HCT116 (cell line): ENCODE measurements at places on chromosomes 2 and 18.

DNA sequence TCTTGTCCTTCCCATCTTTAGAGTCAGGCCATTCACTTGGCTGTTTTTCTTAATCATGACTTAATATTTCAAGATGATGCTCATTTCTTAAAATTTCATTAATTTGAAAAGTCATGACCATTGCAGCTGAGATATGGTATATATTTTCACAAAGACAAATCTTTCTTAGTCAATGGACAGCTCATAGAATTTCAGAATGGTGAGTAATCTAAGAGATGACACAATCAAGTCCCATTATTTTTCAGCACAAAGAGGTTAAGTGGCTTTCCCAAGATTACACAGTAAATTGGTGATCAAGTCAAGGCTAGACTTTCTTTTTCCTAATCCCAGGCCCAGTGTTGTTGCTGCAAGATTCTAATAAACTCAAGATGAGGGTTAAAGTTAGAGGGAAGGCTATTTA is 34.4 kb upstream of the NT5C1B start:
- DNase-seq = no peak

GRCh38 chr2:20634507-20635112 is 16.3 kb downstream of the HS1BP3 start:
- no peak for DNase-seq

- DNase-seq = peak; percentile 35
These were observed 47.4 kb upstream of the RMDN2 start for GRCh38 chr2:37877457-37878315.

GRCh38 chr2:164800572-164800971 is 41.1 kb downstream of the COBLL1 start:
- DNase-seq = no peak

DNA sequence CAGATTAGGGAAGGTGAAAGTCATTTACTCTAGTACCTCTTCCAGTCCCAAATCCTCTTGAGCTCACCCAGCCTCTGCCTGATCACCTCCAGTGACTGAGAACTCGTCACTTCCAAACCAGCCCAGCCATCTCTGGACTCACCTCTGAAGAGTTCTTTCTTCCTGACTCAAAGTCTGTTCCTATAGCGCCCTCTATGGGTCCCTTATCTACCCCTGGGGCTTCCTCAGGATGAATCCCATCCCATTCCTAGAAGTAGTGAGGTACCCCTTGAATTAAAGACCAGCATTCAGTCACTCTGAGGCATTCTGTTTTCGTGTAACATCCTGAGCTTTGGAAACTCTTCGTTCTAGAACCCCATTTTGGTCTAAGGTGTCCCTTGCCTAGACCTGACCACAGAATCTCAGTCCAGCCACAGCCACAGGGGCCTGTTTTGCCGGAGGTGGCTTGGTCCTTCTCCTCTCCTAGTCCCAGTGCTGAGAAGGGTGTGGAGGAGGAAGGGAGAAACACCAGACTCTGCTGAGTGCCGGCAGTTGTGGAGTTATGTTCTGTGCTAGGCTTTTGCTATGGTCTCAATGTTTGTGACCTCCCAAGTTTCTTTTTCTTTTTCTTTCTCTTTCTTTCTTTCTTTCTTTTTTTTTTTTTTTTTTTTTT is 32.7 kb downstream of the SIX3 start:
- peak; percentile 73 for DNase-seq

DNA sequence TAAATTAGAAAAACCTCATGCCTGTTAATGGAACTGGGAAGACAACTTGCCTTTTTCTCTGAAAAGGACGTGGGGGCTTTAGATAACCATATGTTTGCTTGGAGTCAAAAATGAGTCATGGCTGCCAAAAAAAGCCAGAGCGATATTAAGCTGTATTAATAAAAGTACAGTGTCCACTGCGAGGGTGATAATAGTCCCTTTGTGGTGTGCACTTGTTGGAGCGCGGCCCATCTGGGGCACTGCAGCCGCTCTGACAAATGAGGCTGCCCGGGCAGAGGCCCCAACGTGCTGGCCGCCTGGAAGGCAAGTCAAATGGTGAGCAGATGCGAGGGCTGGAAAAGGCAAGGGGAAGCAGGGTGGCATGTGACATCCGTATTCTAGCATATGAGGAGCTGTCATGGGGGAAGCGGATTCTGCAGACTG is 103.3 kb upstream of the NCK2 start:
- DNase-seq = no peak

DNA sequence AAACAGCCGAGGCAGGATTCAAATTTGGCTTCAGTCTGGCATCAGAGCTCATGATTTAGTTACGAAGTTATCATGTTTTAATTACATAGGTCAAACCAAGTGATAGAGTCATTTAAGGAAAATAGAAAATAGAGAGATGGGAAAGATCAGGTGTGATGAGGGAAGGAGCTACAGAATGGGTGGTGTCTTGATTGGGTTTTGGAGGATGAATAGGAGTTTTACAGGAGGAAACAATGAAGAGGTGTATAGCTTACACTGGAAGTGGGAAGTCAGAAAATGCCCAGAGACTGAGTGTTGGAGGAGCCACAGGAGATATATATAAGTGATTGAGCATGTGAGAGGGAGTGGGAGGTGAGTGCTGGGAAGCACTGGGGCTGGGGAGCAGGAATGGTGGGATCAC is 264.2 kb upstream of the TNP1 start:
- no peak for DNase-seq

GRCh38 chr2:43128559-43128955 is 97.8 kb downstream of the ZFP36L2 start:
- no peak for DNase-seq

- DNase-seq = no peak
These were observed 2.0 kb downstream of the LMAN2L start for GRCh38 chr2:96737831-96738230.

- DNase-seq = no peak
These were observed 31.3 kb downstream of the ANXA4 start for GRCh38 chr2:69773206-69773605.

DNA sequence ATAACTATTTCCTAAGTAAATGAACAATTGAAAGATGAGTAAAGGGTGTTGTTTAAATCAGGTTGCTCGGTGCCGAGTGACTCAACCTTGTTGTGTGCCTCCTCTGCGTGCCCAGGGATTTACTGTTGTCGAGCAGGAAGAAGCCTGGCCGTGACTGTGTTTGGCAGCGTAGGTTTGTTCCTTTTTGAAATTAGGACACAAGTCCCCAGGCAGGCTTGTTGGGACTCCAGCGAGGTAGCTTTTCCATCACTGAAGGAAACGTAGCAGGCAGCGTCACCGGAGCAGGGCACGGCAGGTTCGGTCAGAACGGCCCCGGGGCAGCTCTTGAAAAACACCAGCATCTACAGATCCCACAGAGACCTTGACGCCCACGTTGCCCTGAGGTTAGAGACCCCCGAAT is 48.6 kb downstream of the TMEM18 start:
- no peak for DNase-seq

DNA sequence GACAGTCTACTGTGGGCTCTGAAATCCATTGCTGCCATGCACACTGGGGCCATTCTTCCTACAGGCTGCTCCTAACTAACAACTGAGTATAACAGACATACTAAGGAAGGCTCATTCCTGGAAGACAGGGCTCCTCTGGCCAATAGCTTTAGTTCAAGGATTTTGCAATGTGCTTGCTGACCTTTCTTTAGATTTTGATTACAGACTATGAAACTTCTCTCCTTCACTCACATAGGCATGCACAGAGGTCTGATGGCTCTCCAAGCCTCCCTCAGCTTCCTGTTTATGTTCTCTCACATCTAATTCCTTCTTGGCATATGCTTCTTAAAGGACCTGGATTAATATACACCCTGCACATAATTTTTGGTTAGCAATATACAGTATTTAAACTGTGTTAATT is 34.4 kb upstream of the ROCK1 start:
- no peak for DNase-seq

DNA sequence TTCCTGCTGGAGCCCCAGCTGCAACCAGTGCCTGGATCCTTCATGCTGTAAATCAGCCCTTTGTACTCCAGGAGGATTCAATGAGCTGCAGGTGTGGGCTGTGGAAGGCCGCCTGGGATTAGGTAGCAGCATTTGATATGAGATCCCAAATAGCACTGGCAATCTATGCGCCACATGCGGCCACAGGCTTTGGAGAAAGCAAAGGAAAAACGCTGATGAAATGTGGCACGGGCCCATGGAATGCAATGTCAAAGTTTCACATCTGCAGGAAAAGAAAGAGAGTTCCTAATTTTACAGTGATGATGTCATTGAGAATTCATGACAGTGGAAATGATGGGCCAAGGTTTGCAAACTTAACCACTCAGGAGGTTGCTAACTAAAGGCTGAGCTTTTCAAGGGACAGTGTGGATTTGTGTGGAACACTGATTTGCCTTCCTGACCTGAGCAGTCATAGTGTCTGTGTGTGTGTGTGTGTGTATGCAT is 216.4 kb upstream of the OSR1 start:
- no peak for DNase-seq

GRCh38 chr18:49459404-49460171 is 857 bp downstream of the DYM start:
- DNase-seq = no peak

GRCh38 chr2:175864137-175864850 is 137.8 kb downstream of the LNPK start:
- DNase-seq = no peak

DNA sequence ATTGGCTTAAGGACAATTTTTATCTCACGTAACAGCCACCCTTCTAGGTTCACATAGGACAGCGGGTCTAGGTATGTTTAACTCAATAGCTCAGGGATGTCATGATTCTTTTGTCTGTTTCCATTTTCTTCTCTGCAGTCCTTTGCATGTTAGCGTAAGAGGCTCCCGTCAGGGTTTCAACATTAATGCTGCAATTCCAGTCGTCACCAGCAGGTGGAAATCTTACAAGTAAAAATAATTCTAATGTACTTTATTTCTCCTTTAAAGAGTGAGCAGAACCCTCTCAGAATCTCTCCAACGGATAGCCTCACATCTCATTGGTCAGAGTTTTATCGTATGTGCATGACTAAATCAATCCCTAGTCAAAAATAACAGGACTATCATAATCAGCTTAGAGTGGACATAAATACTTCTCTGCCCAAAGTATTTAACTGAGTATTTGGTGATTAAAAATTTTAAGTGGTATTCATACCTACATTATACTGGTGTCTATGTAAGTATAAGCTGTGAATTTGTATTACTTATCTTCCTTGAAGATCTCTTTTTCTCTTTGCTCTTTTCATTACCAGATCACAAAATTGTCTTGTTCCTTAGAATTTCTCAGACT is 487.2 kb upstream of the GCFC2 start:
- DNase-seq = peak; percentile 19

- DNase-seq = no peak
These were observed 10.4 kb downstream of the UBE2E3 start for GRCh38 chr2:180990794-180991193.

- DNase-seq = peak; percentile 48
These were observed 85.8 kb upstream of the FAM237A start for GRCh38 chr2:206556357-206556949.

- no peak for DNase-seq
These were observed 498.2 kb downstream of the PTPRM start for GRCh38 chr18:8065284-8065683.

DNA sequence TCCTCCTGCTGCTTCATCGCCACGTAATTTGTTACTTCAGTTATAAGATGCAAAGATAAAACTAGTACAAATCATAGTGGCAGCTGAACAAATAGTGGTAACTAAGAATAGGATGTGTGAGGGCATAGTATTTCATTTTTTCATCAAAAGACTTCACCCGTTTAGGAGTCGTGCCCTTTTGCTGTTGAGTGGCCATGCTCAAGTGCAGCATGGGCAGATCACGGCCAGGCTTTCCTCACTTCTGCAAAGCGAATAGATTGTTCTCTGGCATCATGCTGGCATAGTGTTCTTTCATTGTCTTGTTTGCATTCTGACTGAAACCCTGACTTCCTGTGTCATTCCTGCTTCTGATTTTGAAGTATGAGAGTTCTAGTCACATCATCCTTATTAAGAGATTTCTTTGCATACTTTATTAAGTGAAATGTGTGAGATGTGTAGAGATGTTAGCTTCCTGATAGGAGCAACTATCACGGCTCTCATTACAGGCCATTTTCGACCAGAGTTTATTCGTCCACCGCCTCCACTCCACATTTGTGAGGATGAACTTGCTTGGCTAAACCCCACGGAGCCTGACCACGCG is 11.8 kb downstream of the CNOT11 start:
- DNase-seq = no peak

DNA sequence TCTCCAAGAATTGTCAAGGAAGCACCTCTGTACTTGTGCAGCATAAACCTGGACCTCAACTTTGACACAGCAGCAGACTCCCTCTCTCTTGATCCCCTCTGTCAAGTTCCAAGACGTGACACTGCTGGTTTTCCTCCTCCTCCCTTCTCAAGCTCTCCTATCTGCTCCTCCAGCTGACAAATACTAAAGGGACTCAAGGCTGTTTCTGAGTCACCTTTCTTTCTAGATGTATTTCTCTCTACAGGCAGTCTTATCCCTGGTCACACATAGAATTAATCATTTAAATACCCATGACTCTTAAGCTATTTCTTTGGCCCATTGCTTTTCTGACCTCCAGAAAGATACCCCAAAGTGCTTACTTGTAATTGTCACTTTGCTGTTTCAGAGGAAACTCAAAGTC is 53.5 kb downstream of the SEPTIN10 start:
- no peak for DNase-seq

DNA sequence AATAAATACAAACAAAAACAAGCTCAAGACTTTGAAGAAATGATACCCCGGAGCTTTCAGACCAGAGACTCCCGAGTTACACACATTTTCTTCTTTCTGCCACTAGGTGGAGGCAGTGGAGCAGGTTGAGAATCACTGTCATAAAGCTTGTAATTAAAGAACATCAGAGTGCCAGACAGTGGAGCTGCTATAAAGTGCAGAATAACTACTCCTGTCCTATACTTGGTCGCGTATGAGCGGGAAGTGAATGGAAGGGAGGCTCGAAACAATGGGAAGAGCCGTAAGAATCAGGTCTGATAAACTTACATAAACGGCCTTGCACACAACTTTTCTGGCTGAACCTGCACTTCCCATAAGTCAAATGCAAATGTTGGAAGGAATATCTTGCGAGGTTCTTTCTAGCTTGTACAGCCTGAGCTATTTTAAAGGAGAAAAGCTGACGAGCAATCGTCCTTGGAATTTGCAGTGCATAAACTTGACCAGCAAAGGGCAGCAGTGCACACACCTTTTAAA is 189.0 kb downstream of the RPIA start:
- peak; percentile 43 for DNase-seq

GRCh38 chr2:234789556-234790325 is 162.1 kb upstream of the SH3BP4 start:
- no peak for DNase-seq

DNA sequence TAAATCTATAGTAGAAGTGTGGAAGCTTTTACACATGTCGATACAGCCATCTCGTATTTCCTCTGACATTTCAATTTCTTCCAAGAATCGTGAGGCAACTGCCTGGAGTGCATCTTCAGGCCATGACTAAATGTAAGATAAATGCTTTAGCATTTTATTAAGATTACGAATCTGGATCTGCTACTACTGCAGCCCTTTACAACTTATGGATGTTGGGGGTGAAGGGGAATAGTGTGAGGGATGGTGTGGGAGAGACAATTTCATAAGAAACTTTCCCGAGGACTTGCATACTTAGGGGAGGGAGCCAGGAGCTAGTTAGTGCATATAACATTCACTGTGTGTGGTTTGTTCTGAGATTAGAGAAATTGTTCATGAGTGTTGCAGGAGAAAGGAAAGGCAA is 204.8 kb downstream of the SLC39A10 start:
- DNase-seq = no peak

- DNase-seq = no peak
These were observed 66.8 kb downstream of the MREG start for GRCh38 chr2:215946586-215946985.
